Suprapubic skin (tissue), 4 donors: ENCODE measurements at places on chromosomes 13 and 19. TPM values are rescaled to one million over a fixed set of nuclear protein-coding genes. Genes with fewer than 3 reads are reported as not detected.

The TMEM38A gene
- 2.6 TPM for total RNA-seq

The EXOSC5 gene
- total RNA-seq = 38.5 TPM

The LSR gene
- 75.4 TPM for total RNA-seq

The ZNF836 gene
- 15.5 TPM for total RNA-seq

The RASAL3 gene
- total RNA-seq = 1.2 TPM

The TEX26 gene
- total RNA-seq = not detected

The CYP2B6 gene
- 0.13 TPM for total RNA-seq

The PPP5C gene
- 66.0 TPM for total RNA-seq
